Spinal cord (tissue), 10 donors: ENCODE measurements at places on chromosomes 1 and 21.

DNA sequence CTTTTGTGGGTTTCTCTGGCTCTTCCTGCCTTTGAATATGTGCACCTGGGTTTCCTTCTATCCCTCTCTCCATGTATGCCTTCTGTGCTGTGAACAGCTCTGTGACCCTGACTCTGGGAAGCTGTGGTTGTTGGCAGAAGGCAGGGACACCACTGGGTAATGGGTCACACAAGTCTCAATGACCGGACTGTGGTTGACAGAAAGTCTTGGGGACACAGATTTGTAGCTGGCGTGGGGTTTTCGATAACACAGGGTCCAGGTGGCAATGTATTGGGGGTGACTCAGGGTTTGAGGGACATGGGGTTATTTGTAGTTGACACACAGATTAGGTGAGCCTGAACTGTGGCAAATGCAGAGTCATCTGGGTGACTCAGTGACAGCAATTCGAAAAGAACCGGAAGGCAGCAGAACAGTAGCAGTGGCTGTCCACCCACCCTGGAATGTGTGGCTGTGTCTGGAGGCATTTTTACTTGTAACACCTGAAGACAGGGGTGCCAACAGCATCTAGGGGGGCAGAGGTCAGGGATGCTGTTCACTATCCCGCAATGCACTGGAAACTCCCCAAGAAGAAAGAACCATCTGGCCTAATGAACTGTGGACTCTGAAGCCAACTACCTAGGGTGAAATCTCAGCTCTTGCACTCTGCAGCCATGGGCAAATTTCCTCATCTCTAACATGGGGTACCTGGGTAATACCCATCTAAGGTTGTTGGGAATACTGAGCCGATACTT, 13.0 kb upstream of the SLC6A9 start:
- no peak for DNase-seq

- DNase-seq: no peak
Observed at GRCh38 chr1:220229771-220230170, 42.5 kb downstream of the RAB3GAP2 start.

DNA sequence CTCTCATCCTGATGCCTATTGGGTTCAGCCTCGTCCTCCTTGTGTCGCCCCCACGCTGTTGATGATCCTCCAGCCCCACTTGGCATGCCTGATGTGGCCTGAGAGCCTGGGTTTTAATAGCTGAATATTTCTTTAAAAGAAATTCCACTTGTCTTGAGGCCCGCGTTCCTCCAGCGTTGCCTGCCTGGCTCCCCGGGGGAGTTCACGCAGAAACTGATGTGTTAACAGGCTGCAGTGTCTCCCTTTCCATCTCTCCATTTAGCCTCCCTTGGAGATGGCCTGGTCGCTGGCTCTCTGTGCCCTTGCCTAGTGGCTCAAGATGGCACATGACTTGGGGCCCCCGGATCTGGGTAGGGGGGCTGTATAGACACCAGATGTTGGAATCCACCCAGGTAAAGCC, 9.5 kb downstream of the ACTL8 start:
- DNase-seq: no peak

DNA sequence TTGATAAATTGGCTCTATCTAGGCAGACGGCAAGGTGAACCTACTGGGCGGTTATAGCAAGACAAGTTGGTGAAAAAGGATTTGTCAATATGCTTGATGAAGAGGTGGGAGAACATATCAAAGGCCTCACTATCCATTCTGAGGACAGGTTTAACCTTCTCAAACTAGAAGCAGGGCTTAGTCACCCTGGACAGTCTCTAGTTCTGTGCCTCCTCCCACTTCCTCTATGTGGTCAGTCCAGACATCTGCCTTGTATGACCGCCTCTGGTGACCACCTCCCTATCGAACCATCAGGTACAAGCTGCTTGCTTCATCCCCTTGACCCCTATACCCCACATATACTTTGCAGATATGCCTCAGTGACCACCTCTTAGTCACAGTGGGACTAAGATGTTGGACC, 2.3 kb upstream of the SCYL3 start:
- no peak for DNase-seq

DNA sequence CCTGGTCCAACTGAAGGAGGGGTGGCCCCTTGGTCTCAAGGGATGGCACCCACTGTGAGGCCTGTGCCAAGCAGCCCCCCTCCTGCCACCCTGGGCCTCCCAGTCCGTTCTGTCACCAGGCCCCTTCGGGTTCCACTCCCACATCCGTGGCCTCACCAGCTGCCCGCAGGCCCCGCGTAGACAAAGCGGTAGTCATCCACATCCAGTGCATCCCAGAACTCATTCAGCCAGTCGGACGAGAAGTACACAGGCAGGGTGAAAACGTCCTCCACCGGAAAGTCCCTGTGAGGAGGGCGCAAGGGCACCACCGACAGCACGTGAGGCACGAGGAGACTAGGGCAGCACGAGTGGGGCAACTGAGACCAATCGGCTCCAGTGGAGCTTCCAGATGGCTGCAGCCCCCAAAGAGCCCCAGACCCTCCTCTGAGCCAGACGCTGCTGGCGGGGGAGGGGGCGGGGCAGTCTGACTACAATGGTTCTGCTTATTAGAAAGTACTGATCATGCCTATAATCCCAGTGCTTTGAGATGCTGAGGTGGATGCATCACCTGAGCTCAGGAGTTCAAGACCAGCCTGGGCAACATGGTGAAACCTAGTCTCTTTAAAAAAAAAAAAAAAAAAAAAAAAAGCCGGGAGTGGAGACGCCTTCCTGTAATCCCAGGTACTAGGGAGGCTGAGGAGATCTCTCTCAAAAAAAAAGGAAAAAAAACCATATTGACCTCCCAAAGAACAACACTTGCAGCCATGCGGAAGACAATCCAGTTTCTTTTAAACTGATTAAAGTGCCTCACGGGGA, 1.2 kb downstream of the JMJD4 start:
- DNase-seq: no peak

- DNase-seq: no peak
Observed at GRCh38 chr21:33244779-33245105, 15.0 kb downstream of the IFNAR2 start.

DNA sequence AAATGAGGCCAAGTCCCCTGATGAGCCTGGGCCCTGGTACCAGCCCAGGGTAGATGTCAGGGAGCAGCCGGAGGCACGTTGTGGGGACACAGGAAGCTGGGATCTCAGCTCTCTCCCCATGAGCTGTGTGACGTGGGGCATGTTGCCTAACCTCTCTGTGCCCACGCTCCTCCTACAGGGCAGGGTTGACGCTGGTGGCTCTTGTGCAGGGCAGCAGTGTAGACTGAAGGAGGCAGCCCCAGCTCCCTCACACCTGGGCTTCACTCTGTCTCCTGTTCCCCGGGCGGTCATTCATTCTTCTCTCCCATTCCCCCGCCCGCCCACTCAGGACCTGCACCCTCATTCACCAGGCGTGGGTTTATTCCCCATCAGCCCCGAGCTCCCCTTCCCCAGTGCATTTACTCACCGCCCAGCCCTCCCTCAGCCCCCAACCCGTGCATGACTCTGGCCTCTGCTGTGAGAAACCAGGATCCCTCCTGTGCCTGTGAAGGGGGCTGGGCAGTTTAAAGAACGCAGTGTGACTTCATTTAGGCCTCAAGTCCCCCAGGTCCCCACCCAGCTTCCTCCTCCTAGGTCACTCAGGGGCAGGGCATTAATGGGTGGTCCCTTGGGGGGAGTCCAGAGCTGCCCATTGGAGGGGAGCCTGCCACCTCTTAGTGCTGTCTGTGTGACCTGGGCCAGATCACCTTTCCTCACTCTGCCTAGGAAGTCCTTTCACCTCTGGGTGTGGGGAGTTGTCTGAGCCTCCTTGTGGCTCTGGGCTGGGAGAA, 285.7 kb downstream of the PTPRU start:
- no peak for DNase-seq

- DNase-seq: no peak
Observed at GRCh38 chr1:168266644-168267186, 14.0 kb upstream of the TBX19 start.

GRCh38 chr1:68495968-68496679, 758 bp downstream of the DEPDC1 start:
- no peak for DNase-seq

- DNase-seq: no peak
Observed at GRCh38 chr1:61012341-61012761, 70.0 kb upstream of the NFIA start.

- DNase-seq: no peak
Observed at GRCh38 chr1:156119503-156120209, 5.1 kb downstream of the LMNA start.

DNA sequence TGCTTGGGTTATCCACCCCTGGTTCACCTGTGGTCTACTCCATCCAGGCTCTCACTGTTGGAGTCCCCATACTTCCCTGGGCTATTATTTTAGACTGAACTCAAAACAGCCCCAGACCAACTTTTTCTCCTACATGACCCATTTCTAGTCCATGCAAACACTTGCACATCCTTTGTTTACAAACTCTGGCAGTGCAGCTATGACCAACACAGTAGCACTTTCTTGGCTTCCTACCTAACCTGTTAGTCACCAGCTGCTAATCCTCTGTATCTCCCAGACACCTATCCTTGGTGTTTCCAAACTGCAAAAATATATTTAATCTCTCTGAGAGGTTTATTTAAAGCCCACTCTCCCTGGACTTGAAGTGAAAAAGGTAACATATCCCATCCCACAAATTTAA, 90.8 kb downstream of the DDAH1 start:
- DNase-seq: no peak

GRCh38 chr1:63129855-63130254, 192.5 kb upstream of the FOXD3 start:
- no peak for DNase-seq

DNA sequence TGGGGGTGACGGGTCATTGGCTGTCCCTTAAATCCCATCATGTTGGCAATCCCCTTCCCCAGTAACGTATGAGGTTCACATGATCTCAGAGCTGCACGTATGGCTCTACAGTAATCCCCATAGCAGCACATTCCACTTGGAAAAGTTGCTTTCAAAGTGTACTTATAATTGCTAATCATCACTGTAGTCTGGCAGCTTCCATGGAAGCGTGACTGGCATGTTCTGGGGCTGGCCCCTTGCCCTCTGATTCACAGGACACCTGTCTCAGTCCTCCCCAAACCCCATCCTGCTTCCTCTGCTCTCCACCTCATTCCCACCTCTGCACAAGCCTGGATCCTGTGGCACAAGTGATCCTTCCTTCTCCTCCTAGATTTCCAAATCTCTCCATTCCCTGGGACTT, 102.2 kb downstream of the TSEN15 start:
- no peak for DNase-seq

DNA sequence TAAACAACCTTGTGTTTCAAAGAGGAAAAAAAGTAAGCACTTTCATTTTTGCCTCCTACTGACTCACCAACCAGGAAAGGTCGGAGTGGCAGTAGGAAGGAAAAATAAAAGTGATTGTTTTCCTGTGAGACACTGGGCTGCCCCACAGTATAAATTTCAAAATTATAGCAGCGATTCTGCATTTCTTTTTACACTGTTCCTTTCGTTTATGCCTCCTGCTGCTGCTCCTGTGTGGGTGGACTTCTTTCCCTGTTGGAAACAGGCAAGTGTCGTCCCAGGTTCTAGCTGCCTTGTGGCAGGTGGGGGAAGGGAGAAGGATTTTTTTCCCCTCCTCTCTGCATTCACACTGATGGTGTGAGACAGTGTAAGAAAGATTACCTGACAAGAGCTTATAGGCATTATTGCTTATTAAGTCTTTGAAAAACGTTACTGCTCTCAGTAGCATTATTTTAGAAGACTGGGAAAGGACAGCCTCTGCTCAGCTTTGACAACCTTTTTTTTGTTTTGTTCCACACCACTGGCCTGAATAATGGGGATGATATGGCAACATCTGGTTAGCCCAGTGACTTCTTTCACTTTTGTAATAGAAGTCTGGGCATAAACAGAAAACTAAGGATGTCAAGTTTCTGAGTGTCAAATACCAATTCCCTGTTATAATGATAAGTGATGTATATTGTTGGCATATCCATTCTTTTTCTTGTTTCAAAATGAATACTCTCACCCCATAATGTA, 77.9 kb downstream of the NEK7 start:
- peak; percentile 34 for DNase-seq

DNA sequence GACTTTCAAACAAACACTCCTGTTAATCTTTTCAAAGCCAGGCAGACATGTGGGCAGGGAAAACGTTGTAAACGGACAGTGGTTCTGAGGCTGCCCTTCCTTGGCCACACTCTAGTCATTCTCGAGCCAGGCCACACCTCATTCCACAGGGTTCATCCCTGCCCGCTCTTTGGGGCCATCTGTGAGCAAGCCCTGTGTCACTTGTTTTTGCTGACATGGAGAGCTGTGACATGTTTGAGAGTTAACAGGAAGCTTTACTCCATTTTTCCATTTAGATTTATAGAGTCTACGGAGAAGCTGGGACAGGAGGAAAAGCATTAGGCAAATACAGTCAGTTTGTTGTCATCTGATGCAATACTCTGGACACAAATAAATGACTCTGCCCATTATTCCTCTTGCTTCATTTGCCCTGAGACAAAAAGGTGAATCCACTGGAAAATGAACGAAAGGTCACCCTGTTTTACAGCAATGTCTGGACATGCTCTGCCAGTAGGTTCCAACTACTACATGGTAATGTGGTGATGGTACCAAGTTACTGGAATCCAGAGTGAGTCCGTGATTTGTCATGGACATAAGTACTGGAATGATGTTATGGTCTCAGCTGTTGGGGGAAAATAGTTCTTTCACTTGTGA, 126.9 kb downstream of the CLIC6 start:
- no peak for DNase-seq

DNA sequence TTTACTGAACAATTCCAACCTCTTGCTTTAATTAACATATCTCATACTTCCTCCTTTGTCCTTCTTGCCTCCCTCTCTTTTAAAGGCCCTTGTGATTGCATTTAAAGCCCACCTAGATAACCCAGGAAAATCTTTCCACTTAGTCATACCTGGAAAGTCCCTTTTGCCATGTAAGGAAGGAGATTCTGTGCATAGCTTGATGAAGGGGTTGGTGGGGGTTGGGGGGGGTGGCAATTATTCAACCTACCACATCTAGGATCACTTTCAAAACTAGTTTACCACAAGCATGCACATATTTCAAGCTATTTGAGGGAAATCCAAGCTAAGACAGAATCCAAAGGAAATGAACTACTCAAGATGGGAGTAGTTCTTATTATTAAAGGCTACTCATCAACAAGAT, 249.1 kb upstream of the PTBP2 start:
- DNase-seq: no peak

DNA sequence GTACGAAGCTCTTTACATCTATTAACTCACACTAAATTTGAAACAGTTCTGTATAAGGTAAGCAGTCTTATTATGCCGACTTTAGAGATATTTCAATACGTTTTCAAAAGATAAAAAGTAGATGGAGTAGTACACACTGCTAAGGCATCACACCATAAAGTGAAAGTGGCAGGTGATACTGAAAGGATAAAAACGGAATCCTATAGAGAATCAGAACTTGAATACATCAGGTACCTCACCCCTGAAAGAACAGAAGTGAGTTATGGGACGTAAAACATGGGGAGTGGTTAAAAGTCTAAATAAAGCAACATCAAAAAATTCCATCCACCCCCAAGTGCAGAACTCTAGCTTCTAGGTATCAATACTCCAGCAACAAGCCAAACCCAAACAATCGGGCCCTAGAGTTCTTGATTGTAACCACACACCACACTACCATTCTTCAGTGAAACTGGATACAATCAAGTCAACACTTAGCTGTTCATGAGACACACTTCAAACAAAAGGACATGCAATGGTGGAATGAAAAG, 142.6 kb downstream of the SMYD3 start:
- no peak for DNase-seq

- peak; percentile 44 for DNase-seq
Observed at GRCh38 chr1:47416319-47417169, 459 bp downstream of the FOXE3 start.

- no peak for DNase-seq
Observed at GRCh38 chr1:199282751-199283305, 644.0 kb downstream of the PTPRC start.

- no peak for DNase-seq
Observed at GRCh38 chr1:70353601-70354331, 756 bp downstream of the ANKRD13C start.
